ENCODE measurements at places on chromosomes 3 and 15. TPM values are rescaled to one million over a fixed set of nuclear protein-coding genes. Genes with fewer than 3 reads are reported as not detected.

GRCh38 chr15:48898032-48898431 lies 20.1 kb downstream of the EID1 start:
- DNase-seq, result no peak

The LRRN1 gene
- 1.6 TPM for total RNA-seq

DNA sequence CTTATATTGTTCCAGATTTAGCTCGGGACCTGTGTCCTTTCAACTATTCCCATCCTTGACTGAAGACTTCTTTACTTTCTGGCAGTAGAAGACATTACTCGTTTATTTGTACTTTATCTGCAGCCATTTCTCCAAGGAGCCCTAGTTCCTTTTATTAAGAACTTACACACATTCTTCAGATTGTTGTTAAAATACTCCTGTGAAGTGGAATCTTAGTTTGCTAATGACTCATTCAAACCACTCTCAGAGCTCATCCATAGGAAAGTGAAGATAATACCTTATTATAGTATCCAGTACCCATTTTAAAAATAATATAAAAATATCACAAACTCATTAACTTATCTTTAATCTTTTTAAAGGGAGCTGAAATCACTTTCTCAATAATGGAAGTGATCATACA lies 63.5 kb downstream of the C3orf70 start:
- peak; percentile 22 for DNase-seq

- no peak for DNase-seq
These were observed 23.8 kb upstream of the FBLN2 start for GRCh38 chr3:13524979-13525669.

DNA sequence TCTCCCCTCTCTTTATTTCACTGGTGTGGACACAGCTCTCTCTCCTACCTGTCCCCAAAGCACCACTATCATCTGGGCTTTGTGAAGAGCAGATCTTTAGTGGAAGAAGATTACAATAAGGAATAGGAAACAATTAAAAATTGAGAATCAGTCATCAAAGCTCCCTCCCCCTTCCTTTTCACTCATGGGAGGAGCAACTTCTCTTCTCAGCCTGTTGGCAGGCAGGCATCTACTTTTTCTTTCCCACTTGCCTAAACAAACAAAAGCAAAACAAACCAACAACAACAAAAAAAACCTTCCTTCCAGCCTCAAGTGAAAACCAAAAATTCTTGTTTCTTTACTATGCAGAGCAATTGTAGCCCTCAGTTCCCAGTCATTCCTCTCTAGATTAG lies 125.5 kb upstream of the BHLHE40 start:
- no peak for DNase-seq

The CDHR4 gene
- not detected for total RNA-seq

Data from M059J (cell line).